ENCODE measurements at places on chromosomes 3 and 15.

- no peak for DNase-seq
Observed at GRCh38 chr15:57500979-57501576, 90.6 kb upstream of the MYZAP start.

DNA sequence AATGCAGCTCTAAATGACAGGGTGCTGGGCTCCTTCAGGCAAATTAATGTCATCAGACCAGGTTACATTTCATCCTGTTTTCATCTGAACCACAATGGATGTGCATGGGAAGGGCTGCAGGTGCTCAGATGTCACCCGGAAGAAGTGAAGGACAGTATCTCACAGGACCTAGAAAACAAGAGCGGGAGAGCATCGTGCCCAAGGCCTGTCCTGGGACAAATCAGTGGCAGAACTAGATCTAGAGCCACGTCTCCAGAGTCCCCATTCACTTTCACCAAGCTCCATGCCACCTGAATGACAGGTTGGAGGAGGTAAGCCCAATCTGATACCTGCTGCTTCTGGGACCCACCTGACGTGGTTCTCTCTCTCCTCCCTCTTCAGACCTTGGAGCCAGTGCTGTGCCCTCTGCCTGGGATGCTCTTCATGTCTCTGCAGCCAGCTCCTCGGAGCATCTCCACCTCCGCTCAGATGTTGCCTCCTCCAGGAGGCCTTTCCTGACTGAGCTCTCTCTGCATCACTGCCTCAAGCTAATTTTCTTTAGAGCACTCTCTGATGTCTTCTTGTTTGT lies 77.3 kb downstream of the CPN2 start:
- DNase-seq: no peak

DNA sequence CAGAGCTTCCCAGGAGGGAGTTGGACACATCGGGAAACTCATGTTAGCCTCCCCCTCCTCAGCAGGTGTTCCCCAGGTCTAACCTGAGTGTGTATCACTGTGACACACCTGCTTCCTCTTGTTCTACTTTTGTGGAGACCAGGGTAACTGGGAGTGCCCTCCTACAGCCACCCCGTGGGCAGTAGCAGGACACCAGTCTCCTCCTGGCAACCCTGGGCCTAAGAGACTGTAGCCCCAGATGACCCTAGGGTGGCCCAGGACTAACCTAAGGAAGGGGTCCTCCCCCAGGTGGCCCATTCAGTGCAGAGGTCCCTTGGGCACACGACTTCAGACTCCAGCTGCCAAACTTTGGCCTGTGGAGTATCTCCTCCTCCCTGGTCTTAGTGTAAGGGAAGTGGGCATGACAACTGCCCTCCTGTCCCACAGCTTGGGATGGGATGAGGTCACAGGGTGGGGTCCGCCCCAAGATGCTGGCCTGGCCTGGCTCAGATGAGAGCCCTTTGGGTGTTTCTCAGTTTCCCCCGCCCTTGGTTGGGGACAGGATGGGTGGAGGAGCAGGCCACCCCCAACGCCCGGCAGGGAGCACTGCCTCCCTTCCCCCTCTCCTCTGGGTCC lies 4.8 kb downstream of the CSK start:
- DNase-seq: no peak

GRCh38 chr3:49327485-49327884 lies 12.4 kb downstream of the USP4 start:
- DNase-seq: no peak

DNA sequence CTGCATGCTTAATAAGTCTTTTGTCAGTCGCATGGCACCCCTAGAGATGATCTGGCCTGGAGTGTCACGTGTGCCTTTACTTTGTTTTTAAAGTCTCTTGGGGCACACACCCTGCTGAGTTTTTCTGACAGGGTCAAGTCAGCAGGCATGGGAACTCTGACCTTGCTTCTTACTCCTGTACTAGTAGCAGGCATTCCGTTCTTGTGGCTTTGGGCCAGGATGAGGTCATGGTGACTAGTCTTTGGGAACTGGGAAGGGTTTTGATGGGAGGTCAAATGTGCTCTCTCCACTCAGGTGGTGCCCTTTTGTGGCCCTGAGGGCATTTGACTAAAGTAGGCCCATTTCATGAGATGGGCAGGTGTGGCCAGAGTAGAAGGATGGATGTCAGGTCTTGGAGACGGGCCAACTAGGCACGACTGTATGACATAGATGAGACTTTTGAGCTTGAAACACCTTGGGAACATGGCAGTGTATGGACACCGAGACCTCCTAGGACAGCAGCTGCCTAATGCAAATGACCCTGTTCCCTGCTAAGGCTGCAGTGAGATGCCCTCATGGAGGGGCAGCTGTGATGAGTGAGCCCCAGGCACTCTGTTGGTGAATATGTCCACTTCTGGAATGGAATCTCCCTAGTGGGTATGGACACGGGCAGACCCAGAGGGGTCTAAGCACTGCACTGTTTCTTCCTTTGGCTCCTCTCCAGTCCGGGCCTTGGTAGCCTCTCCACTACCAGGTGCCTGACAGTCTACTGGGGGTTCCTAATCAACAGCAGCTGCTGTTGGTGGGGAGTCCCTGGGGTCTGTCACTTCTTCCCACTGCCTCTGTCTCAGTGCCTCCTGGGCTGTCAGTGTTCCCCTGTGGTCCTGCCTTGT lies 16.4 kb downstream of the SRPRB start:
- no peak for DNase-seq

DNA sequence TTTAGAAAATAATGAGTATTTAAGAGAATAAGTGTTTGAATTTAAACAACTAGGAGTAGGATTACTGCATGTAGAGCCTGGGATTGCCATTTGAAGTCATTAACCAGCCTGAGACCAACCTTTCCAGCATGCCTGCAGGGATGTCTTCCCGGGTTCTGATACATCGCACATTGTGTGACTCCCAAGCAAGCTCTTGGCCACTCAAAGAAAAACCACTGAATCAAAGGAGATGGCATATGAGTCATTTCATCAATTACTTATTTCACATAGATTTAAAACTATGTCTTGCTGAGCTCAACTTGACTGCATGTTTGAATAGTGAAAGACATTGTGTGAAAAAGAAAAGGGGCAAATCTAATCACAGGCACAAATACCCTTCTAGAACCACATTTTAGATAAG lies 15.0 kb upstream of the THBS1 start:
- no peak for DNase-seq

GRCh38 chr3:194939949-194940770 lies 254.5 kb downstream of the FAM43A start:
- DNase-seq: no peak

DNA sequence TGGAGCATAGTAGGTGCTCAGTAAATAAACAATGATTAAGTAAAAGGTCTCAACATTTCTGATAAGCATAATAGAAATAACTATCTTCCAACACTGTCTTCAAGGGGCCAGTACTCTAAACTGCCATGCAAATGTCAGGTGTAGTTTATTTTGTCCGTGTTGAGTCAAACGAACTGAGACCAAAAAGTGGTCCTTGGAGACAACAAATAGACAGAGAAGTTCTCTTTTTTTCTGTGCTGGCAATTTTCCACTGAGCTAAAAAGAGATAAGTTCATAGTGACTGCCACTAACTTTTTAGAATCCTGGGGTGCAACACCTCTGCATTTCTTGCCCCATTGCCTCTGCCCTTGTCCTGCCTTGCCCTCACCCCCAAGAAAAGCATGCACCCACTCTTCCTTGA lies 14.7 kb upstream of the MBNL1 start:
- no peak for DNase-seq

DNA sequence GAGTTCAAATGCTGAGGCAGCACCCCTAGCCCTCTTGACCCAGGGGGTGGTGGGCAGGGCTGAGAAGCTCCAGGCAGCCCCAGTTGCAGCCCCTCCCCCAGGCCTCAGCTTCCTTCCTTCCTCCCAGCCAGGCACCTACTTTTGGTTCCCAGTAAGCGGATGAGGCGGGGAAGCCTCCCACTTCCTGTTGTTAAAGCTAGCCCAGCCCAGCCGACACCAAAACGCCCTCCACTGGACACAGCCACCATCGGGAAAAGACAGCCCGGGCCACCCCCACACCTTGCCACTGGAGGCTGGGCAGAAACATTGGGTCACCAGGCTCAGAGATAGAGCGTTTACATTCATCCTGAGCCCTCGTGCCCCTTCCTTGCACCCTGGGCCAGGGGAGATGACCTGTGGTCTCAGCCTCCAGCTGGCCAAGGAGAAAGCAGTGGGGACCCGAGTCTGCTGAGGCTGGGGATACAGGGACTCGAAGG lies 3.5 kb downstream of the DUSP7 start:
- peak; percentile 11 for DNase-seq

GRCh38 chr3:148211725-148212124 lies 486.0 kb upstream of the AGTR1 start:
- DNase-seq: no peak

- DNase-seq: no peak
Observed at GRCh38 chr3:33758281-33758680, 40.1 kb upstream of the PDCD6IP start.

Data from stimulated activated CD8-positive, alpha-beta memory T cell treated with anti-CD3 and anti-CD28 coated beads, Interleukin-12 subunit alpha, Interleukin-12 subunit beta, amount 100 ng/mL, for 4 hours (primary cell).